Fibroblast of mammary gland (primary cell): ENCODE measurements at places on chromosomes 16 and 17.

- DNase-seq: no peak
Measured at GRCh38 chr17:74182041-74182723, 21.3 kb upstream of the RPL38 start.

DNA sequence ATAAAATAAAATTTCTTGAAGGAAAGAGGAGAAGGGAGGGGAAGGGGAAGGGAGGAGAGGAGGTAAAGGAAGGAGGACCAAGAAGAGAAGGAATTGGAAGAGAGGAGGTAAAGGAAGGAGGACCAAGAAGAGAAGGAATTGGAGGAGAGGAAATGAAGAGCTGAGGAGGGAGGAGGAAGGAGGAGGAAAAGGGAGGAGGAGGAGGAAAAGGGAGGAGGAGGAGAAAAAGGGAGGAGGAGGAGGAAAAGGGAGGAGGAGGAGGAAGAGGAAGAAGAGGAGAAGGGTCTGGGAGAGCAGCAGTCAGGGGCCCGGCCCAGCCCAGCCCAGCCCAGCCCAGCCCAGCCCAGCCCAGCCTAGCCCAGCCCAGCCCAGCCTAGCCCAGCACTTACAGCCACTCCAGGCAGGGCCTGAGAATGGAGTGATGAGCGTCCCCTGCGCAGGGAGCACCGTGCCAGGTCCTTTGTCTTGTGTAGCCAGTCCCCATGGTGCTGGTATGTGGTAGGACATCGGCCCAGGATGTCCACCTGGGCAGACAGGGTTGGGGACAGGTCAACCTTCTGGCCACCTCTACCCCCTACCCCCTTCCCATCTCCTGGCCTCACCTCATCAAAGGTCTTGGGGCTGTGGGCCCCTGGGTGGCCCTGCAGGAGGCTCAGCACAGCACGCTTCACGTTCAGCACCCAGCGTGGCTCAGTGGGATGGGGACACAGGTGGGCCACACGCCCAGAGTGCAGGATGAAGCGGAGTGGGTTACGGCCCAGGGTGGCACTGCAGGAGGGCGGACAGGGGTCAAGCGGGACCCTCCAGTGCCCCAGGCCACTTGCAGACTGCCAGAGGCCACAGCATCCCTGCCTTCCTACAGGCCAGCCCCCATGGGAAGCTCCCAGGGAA is 70.9 kb downstream of the LITAF start:
- DNase-seq: no peak

DNA sequence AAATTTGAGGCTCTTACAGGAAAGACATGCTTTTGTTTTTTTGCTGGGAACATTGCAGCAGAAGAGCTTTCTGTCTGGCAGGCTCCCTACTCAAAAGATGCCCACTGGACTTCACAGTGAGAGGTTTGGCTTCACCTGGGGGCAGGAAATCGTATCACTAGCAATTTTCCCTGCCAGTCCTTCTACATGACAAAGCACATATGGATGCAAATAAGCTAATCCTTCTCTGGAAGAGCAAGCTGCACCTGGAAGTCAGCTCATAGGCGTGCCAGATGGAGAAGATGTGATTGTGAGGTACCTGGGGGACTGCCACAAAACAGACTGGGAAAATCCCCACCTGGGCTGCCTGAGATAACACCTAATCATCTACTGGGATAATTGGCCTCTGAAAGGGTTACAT is 195.0 kb upstream of the CPHXL start:
- no peak for DNase-seq

DNA sequence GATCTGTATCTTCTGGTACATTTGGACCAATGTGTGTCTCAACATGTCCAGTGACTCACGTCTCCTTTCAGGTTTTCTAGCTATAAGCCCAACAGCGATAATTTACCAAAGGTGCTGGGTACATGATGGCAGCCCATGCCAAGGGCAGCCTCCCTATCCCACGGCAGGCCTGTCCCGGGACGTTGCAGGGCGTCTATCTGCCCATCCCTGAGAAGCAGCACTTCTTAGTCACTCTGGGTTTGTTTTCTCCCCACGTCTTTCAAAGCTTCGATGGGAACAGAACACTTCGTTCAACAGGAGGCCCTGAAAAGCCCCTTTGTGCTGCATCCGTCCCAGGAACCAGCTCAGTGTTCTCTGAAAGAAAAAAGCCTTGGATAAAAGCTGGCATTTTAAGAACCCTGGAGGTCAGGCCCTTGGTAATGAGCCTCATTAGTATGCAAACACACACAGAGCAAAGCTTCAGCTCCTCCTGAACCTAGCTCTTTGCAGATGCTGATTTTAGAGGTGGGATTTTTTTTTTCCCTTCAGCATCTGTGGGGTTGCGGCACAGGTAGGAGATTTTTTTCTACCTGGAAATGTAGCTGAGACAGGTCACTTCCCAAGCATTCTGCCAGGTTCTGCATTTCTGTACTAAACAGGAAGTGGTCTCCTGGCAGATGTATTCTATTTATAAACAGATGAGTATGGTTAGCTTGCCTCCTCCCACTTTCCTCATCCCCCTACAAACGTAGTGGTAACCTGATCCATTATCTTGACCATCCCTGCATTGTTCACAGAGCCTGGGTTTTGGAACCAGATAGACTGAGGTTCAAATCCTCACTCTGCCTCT is 17.5 kb upstream of the MT4 start:
- DNase-seq: peak; percentile 75

- no peak for DNase-seq
Measured at GRCh38 chr16:54059319-54059718, 227.3 kb downstream of the IRX3 start.

DNA sequence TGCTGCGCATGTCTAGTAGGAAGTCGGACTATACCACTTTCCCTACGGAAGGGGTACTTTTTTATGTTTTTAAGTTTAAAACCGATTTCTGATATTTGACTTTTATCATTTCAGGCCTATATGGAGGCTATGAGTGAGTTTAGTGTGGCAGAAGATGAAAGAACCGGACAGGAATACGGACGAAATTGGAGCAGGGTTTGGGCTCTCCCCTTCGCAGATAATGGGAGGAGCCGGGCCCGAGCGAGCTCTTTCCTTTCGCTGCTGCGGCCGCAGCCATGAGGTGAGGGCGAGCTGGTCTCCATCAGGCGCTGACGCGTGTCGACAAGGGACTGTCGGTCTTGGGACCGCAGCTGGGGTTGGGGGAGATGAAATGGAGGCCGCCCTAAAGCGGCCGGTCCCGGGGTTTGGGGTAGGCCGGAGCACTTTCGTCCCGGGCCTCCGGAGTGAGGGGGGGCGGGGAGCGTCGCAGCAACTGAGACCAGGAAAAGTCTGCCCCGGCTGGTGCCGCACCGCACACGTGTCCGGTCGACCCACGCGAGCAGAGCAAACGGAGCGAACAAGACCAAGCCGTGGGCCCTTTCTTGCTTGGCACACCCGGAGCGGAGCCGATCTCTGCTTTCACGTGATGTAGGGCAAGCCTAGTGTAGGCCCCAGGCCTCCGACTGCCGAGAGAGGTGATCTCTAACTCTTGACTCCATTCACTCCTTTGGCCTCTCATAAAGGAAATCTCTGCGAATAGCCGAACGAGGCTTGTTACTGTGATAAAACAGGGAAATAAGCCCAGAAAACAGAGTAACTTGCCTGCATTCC is at the start of gene RPL19:
Gene RPL19 (plus strand): TSS at position 214 of the 810 bp plus-strand sequence. CDS start 62 bp downstream, at position 276.
- DNase-seq: peak; percentile 32

DNA sequence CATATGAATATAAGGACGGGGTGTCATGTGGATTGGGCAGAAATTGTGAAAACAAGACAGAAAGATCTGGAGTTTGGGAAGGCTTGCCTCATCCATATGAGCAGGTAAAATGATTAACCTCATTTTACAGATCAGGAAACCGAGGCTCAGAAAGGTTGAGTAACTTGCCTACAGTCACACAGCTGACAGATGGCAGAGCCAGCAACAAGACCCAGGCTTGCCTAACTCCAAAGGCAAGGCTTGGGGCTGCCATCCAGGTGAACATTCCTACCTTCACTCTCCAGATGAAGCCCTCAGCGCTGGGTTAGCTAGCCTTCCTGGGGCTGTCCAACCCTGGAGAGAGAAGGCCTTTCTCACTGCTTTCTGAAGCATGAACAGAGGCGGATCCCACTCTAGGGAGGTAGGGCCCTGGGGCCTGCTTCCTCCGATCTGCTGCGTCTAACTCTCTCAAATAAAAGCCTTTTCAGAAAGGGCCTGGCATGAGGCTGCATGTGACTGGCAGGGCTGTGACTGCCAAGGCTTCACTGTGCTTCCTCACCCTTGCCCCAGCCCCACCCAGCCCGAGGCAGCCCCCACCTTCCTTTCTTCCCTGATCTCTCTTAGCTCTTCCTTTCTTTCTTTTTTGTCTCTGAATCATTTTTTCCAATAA is 107.8 kb downstream of the GNAO1 start:
- no peak for DNase-seq

GRCh38 chr17:47275245-47275984 is 21.8 kb downstream of the ITGB3 start:
- DNase-seq: peak; percentile 96

DNA sequence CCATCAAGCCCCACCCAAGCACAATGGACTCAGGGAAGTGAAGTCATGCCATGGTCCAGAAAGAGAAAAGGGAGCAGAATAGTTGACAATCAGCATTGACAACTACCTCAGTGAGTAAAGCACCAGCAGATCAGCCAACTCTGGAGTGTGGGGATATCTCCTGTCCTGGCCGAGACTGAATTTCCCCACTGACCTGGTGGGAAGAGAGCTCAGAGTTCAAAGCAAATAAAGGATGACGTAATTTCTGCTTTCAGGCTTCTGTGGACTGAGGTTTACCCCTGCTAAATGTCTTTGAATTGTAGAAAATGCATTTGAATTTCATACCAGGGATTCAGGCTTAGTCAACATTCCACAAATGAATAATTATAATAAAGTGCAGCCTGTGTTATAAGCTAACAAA is 152.9 kb downstream of the CBLN1 start:
- DNase-seq: no peak

DNA sequence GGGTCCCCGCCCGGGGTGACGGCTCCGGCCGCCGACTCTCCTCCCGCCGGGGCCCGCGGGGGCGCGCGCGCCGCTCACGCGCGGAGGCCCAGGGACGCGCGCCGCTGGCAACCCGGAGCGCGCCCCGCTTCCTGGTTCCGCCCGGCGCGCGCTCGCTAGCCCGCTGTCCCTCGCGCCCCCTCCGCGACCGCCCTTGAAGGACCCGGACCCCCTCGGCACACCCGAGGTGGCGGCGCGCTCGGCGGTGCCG is at the start of gene STAT5B:
Gene STAT5B (minus strand): TSS at position 33 of the 250 bp plus-strand sequence. CDS start 44,264 bp downstream, outside the sequence.
- peak; percentile 50 for DNase-seq

DNA sequence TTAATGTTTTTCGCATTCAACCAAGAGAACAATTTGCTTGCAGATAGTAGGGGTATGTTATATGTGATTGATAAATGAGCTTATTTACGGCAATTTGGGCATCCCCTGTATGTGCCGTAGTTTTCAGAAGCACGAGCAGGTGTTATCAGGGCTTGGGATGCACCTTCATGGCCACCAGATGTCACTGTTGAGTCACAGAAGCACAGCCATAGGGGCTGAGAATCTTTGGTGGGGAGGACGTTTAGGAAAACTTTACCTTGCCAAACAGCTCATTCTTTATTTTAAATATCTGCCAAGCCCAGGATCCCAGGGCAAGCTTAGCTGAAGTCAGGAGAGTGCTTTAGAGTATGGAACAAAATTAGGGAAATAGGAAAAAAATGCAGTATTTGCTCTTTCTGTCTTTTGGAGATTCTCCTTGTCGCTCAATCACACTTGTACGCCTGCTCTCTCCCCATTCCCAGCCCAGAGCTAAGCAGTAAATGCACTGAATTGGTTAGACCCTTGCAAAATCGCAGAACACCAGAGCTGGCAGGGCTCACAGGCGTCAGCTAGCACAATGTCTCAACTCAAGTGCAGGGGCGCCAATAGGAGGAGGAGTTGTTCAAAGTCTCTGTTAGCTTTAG is 93.6 kb upstream of the MPHOSPH6 start:
- DNase-seq: peak; percentile 48

- DNase-seq: no peak
Measured at GRCh38 chr17:17200311-17200710, 5.8 kb downstream of the PLD6 start.

- no peak for DNase-seq
Measured at GRCh38 chr17:82195675-82196672, 16.7 kb downstream of the CCDC57 start.

DNA sequence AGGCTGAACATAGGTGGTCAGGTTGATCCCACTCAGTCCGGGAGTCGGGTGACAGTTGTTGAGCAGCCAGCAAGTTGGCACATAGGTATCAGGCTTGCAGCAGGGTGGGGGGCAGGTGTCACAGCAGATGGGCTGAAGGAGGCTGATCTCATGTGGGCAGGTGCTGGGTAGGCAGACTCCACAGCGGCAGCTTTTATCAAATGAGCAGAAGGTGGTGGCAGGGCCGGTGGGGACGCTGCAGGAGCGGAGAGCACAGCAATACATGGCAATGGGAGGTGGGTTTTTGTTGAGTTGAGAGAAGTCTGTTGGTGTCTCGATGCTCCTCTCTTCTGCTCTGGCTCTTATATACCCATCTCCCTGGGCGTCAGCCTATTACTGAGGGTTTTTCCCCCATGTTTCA is at the start of gene KRTAP3-1:
Gene KRTAP3-1 (minus strand): TSS at position 318 of the 400 bp plus-strand sequence. CDS start 54 bp downstream, at position 264.
- DNase-seq: no peak
